ENCODE measurements at places on chromosomes 3 and 15.

DNA sequence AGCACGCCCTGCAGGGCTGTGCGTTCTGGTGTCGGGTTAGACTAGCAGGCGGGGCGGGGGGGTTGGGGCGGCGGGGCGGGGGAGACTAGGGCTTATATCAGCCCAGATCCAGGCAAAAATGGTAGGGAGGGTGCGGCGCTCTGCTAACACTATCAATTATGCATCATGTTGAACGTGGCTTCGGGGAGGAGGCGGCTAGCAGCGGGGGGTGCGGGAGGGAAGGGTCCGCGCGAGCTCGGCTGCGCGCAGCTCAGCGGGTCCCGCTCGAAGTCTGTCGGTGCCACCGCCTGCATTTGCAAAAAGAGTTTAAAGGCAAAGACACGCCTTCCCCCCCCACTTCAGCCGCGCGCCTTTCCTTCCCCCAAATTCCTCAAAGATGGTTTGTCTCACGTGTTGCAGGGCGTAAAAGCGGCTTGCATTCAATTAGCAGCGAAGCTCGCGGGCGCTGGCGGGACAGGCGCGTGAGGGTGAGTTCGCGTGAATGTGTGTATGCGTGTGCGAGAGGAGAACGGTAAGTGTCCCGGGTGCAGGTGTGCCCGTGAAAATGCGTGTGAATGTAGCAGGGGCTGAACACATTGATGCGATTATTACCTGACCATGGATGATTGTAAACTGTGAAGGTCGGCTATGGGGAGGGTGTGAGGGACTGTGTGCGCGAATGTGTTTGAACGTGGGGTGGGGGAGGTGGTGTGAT, at the start of gene ISLR2:
Gene ISLR2 (plus strand): TSS at position 432 of the 694 bp plus-strand sequence. CDS start 2,169 bp downstream, outside the sequence.
- DNase-seq: no peak

GRCh38 chr3:154427685-154428285, 2.2 kb downstream of the GPR149 start:
- DNase-seq: no peak

DNA sequence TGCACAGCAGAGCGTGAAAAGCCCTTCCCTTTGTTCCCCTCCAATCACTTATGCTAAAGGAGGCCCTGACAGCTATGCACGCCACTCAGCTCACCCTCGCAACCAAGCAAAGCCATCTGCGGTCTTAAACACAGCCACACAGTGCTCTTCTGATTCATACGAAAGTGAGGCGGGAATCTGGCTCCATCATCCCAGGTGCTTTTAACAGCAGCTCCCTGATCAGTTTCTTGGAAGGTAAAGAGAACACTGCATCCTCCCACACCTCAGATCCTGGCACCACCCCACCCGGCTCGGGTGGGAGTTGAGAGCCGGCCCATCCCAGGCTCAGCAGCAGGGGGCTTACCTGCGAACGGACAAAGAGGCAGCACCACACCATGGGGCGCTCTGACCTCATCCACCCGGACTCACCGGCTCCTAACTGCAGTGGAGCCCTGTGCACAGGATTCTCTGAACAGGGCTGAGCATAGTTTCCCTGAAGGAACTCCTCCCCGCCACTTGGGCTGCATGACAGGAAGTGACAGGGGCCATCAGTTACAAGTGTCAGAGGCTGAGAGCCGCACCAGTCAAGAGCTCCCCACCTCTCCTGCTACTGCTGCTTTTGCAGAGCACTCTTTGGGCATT, 114.3 kb upstream of the ARHGEF3 start:
- peak; percentile 62 for DNase-seq

DNA sequence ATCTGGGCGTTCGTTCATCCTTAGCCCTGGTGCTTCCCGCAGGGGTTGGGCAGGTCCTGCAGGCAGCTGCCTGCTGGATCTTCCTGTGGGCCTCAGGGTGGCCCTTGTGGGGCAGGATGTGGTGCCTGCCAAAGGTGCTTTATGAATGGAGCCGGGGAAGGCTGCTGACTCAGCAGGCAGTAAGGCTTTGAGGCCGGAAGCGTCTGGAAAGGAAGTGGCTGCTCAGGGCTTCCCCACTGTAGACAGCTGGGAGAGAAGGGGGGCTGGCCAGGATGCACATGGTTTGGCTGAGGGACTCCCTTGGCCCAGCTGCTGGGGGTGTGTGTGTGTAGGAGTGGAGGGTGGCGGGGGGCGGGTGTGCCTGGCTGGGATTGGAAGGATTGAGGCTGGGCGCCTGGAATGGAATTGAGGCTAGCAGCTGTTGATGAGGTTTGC, 12.9 kb downstream of the CD276 start:
- DNase-seq: peak; percentile 73

DNA sequence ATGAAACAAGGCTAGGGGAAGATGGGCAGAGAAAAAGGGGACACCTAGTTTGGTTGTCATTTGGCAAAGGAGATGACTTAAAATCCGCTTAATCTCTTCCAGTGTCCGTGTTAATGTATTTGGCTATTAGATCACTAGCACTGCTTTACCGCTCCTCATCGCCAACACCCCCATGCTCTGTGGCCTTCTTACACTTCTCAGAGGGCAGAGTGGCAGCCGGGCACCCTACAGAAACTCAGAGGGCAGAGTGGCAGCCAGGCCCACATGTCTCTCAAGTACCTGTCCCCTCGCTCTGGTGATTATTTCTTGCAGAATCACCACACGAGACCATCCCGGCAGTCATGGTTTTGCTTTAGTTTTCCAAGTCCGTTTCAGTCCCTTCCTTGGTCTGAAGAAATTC, 39.6 kb downstream of the DNASE1L3 start:
- no peak for DNase-seq

GRCh38 chr3:42721690-42722089, 19.1 kb upstream of the HHATL start:
- DNase-seq: no peak

GRCh38 chr3:132368962-132369361, 48.3 kb upstream of the DNAJC13 start:
- DNase-seq: no peak

GRCh38 chr3:188948281-188948996, 223.3 kb upstream of the TPRG1 start:
- peak; percentile 56 for DNase-seq

DNA sequence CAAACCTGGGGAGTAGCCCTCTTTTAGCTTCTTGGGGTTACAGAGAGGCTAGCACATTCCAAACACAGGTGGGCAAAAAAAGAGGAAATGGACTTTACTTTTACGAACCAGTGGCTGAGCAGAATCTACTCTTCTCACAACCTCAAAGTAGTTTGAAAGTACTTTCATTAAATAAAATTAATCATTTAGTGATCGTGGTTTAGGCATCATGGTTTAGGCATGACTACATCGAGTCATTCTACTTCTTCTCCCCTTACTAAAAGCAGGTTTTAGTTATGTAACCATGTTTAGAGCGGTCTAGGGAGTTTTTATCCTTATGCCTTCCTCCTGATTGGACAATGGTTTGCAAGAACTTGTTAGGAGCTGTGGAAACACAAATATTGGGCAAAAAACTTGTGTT, 2.5 kb upstream of the GREM1 start:
- DNase-seq: no peak

- DNase-seq: no peak
These were observed 179.0 kb downstream of the P3H2 start for GRCh38 chr3:189941679-189942078.

DNA sequence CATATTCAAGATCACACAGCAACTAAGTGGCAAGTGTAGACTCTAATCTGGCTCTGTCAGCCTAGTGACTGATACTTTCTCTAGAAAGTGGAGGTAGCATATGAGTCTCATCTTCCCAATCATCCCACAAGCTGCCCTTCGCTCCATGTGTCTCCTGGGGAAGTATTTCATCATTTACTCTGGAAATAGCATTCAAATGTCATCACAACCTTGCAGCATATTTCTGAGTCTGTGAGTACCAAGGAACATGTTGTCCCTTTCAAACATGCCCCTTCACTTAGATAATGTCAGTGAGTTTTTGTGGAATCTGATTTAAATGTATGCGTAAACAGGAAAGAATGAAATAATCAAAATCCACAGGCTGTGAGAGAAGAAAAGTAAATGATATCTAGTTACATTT, 322.9 kb downstream of the SLC9A9 start:
- no peak for DNase-seq

GRCh38 chr3:139509631-139510030, 29.9 kb downstream of the RBP1 start:
- DNase-seq: no peak

- no peak for DNase-seq
These were observed 659.9 kb downstream of the SI start for GRCh38 chr3:164418414-164418813.

DNA sequence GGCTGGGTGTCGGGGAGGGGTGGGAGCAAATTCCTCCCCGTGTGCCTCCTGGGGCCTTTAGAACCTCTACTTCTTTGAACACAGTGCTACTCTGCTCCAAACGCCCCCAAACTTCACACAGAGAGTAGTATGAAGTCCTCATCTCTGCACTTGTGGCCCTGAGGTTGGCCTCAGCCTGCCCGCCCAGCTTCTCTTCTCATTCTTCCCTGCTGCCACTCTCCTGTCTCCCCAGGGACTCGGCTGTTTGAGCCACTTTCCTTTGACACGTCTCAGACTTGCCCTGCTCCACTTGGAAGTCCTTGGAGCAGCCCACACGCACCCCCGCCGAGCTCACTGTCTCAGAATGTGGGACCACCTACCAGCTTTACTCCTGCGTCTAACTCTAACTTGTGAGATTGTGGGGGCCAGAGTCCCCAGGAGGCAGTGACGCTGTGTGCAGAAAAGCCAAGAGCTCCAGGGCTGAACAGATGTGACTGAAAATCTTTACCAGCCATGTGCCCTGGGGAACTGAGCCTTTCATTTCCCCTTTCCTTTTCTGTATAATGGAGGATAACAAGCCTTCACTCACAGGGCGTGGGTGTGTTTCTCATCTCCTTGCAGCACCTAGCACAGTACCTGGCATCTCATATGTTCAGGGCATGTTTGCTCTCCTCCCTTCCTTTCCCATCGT, 233.6 kb upstream of the CTDSPL start:
- no peak for DNase-seq

DNA sequence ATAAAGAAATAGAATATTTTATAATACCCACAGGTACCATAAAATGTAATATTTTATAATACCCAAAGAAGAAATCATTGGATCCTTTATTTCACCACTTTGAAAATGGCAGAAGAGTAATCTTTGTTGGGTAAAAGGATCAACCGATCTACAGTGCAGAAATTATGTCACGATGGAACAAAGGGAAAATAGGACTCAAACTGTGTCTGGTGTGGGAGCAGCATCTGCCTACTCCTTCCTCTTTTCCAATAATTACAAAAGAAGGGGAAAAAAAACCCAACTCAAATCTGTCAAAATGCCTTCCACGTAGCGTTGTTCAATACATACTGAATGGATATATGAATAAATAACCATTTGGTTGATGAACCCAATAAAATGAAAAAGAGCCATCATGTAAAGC, 492.6 kb upstream of the TBL1XR1 start:
- peak; percentile 68 for DNase-seq

DNA sequence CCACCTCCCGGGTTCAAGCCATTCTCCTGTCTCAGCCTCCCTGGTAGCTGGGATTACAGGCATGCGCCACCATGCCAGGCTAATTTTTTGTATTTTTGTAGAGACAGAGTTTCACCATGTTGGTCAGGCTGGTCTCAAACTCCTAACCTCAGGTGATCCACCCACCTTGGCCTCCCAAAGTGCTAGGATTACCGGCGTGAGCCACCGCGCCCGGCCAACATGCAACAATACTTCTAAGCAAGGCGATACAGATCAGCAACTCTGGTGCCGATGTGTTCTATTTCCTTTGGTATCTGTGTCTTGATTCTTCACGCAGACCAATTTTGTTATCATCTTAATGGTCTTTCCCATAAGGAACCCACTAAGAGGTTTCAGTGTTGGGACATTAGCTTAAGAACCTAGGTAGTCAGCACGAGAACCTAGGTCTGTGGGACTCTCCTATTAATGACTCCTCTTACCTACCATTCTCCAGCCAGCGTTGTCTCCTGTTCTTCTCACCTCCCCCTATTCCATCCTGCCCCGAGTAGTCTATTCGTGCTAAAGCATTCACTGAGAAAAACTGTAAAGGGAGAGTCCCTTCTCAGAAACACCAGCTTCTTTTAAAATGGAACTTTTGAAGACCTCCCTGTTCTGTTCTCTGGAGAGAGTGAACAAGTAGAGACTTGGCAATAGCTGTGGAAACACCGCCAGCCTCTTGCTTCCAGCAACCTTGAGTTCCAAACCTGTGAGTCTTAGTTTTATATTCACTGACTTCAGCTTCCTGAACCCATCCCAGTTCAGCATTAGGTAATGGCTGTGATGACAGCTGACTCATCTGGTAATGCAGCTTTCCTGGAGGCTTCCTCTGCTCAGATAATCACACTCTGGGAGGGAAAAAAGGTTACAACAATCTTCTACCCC, 61.2 kb downstream of the TSC22D2 start:
- peak; percentile 13 for DNase-seq

DNA sequence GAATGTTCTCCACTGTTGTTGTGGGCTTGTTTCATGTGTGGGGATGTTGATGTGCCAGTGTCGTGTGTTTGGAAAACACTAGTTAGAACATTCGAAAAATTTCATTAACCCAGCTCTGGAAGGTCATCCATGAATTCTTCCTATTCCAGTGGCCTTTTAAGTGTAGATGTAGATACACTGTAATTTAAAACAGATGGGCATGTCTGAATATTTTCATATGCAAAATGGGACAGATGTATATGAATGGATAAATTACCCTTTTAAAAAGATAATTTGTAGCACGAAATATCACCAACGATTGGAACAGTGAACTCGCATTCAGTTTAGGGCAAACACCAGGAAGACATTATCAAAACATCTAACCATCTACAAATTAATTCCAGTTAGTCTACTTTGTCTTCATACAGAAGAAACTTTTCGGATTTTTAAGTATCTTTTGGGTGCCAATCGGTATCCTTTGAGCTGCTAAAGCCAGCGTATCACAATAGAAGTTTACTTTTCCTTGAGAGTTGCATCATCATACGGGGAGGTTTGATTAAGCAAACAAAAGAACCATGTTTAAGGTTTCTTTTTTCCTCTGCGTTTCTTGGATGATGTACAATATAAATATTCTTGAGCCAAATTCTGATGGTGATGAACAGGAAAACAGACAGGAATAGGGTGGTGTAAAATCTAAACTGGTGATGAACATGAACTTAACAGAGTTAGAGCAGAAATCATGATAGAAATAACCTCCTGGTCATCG, 528.1 kb downstream of the FOXP1 start:
- DNase-seq: no peak

GRCh38 chr3:15989419-15989818, 185.1 kb upstream of the GALNT15 start:
- DNase-seq: no peak

DNA sequence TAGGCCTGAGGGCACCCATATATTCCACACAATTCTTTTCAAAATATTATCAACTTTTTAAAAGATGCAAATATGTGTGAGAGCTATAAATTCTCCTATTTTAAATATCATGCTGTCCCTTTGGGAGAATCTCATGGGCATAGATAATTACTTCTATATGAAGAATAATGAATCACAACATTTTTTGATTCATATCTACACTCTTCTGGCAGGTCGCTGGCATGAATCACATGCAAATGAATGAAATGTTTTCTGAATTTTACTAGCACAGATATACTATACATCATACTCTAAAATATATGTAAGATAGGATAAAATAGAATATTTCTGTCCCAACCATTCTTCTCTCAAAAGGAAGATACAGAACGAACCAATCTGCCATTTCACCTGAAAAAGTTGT, 277.7 kb upstream of the KCNH8 start:
- DNase-seq: no peak

GRCh38 chr3:129554356-129555152, 11.6 kb downstream of the H1-8 start:
- no peak for DNase-seq

GRCh38 chr15:82129761-82130160, 83.9 kb upstream of the MEX3B start:
- DNase-seq: no peak
